ENCODE measurements at places on chromosomes 16 and 17.

DNA sequence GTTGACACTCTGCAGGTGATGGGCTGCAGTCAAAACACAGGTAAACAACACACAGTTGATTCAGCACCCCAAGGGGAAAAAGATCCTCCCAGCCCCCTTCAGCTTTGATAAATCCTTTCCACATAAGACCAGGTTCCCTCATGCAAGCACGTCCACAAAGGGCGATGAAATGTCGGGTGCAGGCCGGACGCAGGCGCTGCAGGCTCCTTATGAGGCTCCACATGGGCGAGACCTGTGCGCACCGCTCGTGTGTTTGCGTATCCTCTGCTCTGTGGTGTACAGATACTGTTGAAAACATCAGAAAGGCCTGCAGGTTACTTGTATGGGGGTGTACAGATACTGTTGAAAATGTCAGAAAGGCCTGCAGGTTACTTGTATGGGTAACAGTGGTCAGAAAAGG, 14.4 kb upstream of the ZNF750 start:
- no peak for DNase-seq

DNA sequence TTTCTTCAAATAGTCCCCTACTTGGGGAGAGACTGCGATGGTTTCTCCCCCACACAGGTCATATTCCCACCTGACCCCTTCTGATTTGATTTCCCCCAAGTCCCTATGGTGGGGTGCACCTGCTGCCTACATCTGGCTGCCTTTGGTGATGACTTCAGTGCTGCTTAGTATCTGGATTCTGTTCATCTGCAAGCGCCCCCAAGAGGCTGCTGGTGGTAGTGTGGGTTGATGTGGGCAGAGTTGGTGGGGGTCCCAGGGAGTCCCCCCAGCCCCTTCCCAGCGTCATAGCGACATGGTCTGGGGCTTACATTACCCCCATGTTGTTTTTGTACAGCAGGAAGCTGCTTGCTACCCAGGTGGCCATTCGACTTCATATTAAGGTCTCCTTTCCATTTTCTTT, 99.2 kb downstream of the NTN1 start:
- no peak for DNase-seq

GRCh38 chr16:5557966-5558365, 460.4 kb upstream of the EEF2KMT start:
- DNase-seq, result no peak

GRCh38 chr16:28621481-28622155, 11.8 kb upstream of the SULT1A1 start:
- no peak for DNase-seq

- DNase-seq, result no peak
Measured at GRCh38 chr17:74012465-74012864, 191.0 kb upstream of the RPL38 start.

DNA sequence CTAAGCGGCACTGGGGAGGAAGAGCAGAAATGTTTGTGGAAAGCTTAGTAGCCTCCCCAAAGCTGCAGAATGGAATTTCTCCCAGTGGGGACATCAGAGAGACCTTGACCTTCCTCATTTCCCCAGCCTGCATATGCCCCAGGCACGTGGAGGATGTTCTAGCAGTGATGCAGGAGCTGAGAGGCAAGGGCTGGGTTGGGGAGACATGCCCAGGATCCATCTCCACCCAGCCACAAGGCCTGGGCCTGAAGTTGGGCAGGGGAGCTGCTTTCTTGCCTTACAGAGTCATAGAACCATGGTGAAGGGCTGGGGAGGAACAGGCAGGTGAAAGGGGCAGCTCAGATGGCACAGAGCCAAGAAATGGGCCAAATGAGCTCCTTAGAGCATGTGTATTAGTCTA, 104.0 kb downstream of the TMEM132E start:
- DNase-seq, result no peak

- no peak for DNase-seq
Measured at GRCh38 chr17:78724544-78724943, 57.5 kb downstream of the CYTH1 start.

Measured in NCI-H1417 treated with DMSO at 0.1 percent for 48 hours (cell line).